A549 treated with Hydrocortisone at 1 μM for 4 hours (cell line): ENCODE measurements at places on chromosomes 3 and 15. TPM values are rescaled to one million over a fixed set of nuclear protein-coding genes. Genes with fewer than 3 reads are reported as not detected.

The SH3BP5 gene
- 15.4 to 18.8 TPM (median 15.7 TPM) in 5 replicates for total RNA-seq

The SLC25A36 gene
- 13.1 to 22.7 TPM (median 20.9 TPM) in 5 replicates for total RNA-seq

The PCOLCE2 gene
- 23.6 to 34.5 TPM (median 24.0 TPM) in 5 replicates for total RNA-seq

The APOD gene
- 0.86 to 1.4 TPM (median 1.2 TPM) in 5 replicates for total RNA-seq

The LDHAL6B gene
- not detected in 5 replicates for total RNA-seq

The CATSPER2 gene
- 0.40 to 1.3 TPM (median 0.68 TPM) in 5 replicates for total RNA-seq

The MAN2C1 gene
- total RNA-seq, result 63.1 to 80.3 TPM (median 75.3 TPM) in 5 replicates

The IL16 gene
- total RNA-seq, result 0.03 TPM in 1 of 5 replicates, not detected in the others

The ITPKA gene
- total RNA-seq, result 6.0 to 9.6 TPM (median 8.8 TPM) in 5 replicates

The ADAM10 gene
- total RNA-seq, result 80.4 to 148 TPM (median 116 TPM) in 5 replicates

The VWA5B2 gene
- 0.25 to 0.60 TPM (median 0.40 TPM) in 5 replicates for total RNA-seq

The SEC22C gene
- total RNA-seq, result 29.4 to 36.9 TPM (median 35.3 TPM) in 5 replicates

The MUSTN1 gene
- 0.20 to 0.32 TPM in 2 of 5 replicates, not detected in the others for total RNA-seq

The CHRD gene
- total RNA-seq, result 0.14 to 0.35 TPM (median 0.24 TPM) in 5 replicates

The TMEM42 gene
- total RNA-seq, result 8.2 to 12.2 TPM (median 11.4 TPM) in 5 replicates

The RASGRP1 gene
- total RNA-seq, result 0.24 to 0.53 TPM (median 0.37 TPM) in 5 replicates

The PPP1R14D gene
- 0.17 to 0.32 TPM in 2 of 5 replicates, not detected in the others for total RNA-seq

The TRPM1 gene
- not detected in 5 replicates for total RNA-seq

The EOGT gene
- 8.4 to 14.1 TPM (median 10.1 TPM) in 5 replicates for total RNA-seq

The RTP1 gene
- total RNA-seq, result not detected in 5 replicates
